Muscle of back (tissue), 13 donors: ENCODE measurements at places on chromosomes 4 and X. TPM values are rescaled to one million over a fixed set of nuclear protein-coding genes. Genes with fewer than 3 reads are reported as not detected.

Gene CLDN34
- polyA plus RNA-seq = not detected

Gene MAGEH1
- polyA plus RNA-seq = 40.8 TPM

Gene PORCN
- polyA plus RNA-seq = 2.3 TPM

Gene PRRG1
- 12.1 TPM for polyA plus RNA-seq

Gene ZFYVE28
- polyA plus RNA-seq = 2.3 TPM

Gene MAB21L2
- 0.35 TPM for polyA plus RNA-seq

Gene SLIT2
- polyA plus RNA-seq = 17.9 TPM

Gene RNF212
- 3.2 TPM for polyA plus RNA-seq

Gene PABPC1L2A
- 0.10 TPM for polyA plus RNA-seq

Gene CT83
- polyA plus RNA-seq = not detected

Gene MAGEA9B
- not detected for polyA plus RNA-seq

Gene ADGRG2
- 4.7 TPM for polyA plus RNA-seq

Gene DUX4
- polyA plus RNA-seq = 0.28 TPM

DNA sequence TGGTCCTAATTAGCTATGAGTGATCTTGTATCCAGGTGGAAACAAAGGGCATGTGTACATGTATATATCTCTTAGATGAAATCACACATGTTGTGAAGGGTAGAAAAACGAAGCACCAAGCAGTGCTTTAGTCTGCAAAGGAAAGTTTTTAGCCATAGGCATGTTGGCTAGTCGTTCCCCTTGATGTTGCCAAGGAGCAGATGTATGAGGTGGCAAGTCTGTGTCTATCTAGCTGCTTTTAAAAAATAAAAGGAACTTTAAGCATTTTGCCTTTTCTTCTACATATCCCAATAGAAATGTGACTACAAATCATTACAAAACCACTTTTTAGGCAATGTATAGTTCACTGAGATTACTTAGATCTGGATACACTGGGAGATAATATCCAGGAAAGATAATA is 63.1 kb downstream of the NSUN7 start:
- DNase-seq = no peak

DNA sequence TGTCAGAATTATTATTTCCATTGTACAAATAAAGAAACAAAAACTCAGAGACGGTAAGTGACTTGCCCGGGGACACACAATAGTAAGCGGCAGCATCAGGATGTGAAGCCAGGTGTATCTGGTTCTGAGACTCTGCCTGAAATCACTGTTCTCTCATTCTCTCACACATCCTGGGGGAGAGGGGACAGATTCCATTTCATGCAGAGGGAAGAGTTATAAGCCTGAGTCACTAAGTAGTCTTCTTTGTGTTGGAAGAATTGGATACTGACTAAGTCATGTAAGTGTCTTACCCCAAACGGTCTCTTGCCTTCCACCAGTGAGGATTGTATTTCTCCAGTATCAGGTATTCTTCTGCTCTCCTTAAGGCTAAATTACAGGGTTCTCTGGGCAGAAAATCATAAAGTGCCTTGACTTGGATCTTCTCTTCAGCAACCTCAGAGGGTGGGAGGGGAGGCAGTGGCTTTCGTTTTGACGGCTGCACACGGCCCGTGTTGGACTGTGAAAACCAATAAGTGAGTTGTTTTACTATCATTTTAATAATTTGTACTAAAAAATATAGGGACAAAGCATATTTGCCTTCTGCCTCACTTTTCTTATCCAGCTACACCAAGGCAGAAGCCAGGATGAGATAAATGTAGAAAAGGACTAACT is 21.9 kb downstream of the TXK start:
- DNase-seq = no peak

DNA sequence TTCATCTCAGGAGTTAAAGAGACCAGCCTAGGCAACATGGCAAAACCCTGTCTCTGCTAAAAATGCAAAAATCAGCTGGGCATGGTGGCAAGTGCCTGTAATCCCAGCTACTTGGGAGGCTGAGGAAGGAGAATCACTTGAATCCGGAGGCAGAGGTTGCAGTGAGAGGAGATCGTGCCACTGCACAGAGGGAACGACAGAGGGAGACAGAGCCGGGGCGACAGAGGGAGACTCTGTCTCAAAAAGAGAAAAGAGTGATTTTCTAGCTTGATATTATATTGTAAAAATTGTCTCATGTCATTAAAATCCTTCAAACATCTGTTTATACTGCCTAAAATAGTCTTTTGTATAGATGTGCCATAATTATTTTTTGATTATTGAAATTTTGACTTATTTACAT is 225.4 kb upstream of the AGA start:
- no peak for DNase-seq

- no peak for DNase-seq
Observed at GRCh38 chrX:16039834-16040233, 83.5 kb upstream of the GRPR start.

DNA sequence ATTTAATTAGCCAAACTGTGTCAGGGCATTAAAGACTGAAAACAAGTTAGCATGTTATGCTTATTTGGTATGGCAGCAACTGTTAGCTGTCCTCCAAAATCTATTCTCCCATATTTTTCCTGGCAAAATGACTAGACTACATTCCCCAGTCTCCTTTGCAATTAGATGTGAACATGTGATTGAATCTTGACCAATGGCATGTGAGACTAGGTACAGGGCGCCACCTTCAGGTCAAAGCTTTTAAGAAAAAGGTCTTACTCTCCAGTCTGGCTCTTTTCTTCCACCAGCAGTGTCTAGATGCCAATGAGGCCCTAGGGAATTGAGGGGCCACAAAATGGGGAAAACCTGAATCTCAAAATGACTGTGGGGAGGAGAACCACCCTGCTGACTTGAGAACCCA is 408.2 kb downstream of the SMARCA1 start:
- DNase-seq = no peak

DNA sequence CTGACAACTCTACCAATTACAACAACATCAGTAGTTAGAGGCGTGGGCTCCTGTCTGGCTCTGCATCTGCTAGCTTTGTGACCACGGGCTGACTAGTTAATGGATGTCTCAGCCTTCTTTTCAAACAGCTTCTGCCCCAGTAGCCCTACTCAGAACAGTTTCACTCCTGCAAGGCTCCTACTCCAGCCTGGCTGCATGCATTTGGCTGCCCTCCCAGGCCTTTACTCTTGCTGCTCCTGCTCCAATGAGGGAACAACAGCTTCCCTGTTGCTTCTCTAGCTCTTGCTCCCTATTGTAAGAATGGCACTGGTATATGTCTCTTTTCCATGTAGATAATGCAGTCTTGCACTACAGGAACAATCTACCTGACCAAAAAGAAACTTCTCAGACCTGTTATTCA is 93.3 kb downstream of the TTC29 start:
- DNase-seq = no peak

GRCh38 chr4:84110040-84110439 is 389.1 kb downstream of the NKX6-1 start:
- DNase-seq = no peak

DNA sequence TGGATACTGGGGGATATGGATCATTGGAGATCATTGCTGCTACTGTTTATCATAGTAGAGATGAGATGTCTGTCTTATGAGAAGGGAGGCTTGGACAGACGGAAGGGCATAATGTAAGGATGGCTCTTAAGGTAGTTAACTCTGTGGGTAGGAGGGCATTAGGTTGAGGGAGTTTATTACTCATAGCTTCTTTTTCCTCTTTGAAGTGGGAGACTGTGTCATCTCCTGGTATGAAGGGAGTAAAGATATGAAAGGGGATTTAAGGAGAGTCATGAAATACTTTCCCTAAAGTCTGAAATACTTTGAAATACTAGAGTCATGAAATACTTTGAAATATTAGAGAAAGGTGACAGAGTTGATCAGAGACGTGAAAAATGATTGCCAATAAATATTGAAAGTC is 255.5 kb upstream of the PITX2 start:
- DNase-seq = no peak

GRCh38 chr4:135184715-135185114 is 983.1 kb upstream of the PABPC4L start:
- DNase-seq = no peak

GRCh38 chr4:111434586-111434985 is 710.7 kb upstream of the FAM241A start:
- peak; percentile 6 for DNase-seq

DNA sequence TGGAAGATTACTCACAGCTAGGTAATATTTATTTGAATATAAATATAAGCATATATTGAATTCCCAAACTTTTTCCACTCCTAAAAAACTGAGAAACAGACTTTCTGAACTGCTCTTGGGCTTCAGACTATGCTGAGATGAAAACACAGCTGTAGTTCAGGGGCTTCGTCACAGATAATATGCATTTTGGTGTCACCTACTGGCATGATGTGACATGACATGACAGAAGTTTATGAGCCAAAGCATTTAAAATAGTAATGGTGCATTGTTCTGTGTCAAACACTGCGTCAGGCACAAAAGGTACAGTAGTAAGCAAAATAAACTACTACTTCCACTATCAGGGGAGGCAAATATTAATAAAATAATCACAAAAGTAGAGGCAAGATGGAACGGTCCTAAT is 171.3 kb downstream of the BTC start:
- peak; percentile 19 for DNase-seq

GRCh38 chrX:18354369-18355223 is at the start of gene SCML2:
Gene SCML2 (minus strand): TSS chrX:18354688. CDS start chrX:18334071, 20,617 bp downstream.
- DNase-seq = peak; percentile 83

DNA sequence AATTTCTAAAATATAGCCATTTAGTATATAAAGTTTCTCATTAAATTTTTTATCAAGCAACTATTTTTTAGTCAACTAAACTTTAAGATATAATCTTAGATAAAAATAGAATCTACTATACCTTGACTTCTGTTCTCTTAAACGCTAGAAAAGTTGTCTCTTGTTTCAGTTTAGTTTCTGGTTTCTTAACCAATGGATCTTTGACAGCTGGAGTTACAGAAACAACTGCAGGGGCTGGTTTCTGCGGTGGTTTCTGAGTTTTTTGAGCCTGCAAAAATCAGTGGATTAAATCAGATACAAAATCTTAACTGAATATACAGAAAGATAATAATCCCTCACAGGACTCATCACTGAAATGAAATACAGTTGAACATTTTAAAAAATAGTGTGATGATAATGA is 21.9 kb downstream of the INTS12 start:
- no peak for DNase-seq

DNA sequence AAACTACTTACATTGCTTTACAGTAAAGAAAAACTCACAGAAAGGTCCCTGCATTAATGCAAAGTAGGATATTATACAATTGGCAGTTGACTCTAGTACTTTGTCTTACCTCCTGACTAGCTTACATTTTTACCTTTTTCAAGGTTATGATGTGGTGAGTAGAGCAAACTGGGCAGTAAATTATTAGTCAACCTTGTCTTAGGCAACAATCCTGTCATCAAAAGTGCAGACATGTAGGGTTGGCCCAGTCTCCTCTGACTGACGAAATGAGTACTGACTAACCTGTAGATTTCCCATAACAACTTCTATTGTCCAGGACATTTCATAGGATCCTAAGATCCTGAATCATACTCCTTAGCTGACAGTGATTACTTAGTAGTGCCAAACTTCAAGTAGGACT is 142.0 kb upstream of the NUDT6 start:
- no peak for DNase-seq

DNA sequence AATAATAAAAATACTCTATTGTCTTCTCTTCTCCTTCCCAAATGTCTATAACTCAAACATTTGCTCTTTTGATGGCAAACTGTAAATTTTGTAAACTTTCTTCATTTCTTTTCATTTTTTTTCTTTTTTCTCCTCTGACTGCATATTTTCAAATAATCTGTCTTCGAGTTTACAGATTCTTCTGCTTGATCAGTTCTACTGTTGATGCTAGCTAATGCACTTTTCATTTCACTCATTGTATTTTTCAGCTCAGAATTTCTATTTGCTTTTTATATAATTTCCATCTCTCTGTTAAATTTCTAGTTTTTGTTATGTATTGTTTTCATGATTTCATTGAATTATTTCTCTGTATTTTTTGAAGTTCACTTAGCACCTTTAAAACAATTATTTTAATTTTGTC is 646.8 kb upstream of the INTU start:
- DNase-seq = no peak

- DNase-seq = no peak
Observed at GRCh38 chr4:19735012-19735411, 516.7 kb upstream of the SLIT2 start.

DNA sequence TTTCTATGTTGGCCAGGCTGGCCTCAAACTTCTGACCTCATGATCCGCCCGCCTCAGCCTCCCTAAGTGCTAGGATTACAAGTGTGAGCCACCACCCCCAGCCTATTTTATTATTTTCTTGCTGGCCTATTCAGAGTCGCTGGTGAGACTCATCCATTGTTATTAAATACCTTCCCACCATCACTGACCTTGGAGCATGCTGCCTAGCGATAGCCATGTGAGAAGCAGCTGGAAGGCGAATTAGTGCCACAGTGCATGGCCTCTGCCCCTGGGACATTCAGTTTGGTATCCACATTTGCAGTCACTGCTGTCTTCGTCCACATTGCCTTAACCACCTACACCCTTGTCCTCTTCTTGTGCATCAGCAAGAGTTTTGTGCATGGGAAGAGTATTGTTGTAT is 32.4 kb upstream of the NMU start:
- no peak for DNase-seq

DNA sequence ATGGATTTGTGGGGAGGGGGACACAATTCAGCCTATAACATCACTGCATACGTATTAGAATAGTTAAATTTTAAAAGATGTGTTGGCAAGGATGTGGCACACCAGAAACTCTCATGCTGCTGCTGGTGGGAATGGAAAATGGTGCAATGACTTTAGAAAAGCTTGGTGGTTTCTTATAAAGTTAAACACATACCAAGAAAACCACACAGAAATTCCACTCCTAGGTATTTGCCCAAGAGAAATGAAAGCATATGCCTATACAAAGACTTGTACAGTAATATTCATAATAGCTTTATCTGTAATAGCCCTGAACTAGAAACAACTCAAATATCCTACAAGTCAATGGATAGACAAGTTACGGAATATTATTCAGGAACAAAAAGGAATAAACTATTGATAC is 71.3 kb upstream of the PDHA1 start:
- no peak for DNase-seq

DNA sequence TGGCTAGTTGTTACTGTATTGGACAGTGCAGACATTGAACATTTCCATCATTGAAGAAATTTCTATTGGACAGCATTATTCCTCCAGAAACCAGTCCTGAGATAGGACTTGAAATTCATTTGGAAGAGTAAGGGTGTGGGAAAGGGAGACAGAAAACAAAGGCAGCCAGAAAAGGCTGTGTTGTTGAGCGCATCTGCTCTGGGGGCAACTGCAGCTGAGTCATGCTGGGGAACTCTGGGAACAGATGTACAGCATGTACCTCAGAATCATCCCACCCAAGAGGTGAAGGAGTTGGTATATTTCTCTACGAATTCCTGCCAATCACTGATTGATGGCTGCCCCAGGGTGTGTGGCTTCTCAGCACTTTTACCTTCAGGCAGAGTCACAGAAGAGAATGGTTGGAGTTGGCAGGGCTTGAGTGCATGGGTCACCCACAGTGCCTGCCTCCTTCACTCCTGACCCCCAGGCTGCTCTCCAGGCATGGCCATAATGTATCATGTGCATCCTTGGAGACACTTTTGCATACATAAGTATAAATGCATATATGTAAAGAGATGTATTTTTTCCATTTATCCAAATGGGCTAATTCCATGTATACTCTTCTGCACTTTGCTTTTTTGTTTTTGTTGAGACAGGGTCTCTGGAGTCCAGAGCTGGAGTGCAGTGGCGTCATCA is 39.4 kb downstream of the GEMIN8 start:
- no peak for DNase-seq

- DNase-seq = no peak
Observed at GRCh38 chrX:28498658-28499057, 88.6 kb upstream of the IL1RAPL1 start.

- DNase-seq = no peak
Observed at GRCh38 chr4:20337261-20337664, 85.6 kb downstream of the SLIT2 start.
